Activated CD4-positive, alpha-beta memory T cell treated with anti-CD3 and anti-CD28 coated beads for 36 hours (primary cell): ENCODE measurements at places on chromosomes 2 and 18. TPM values are rescaled to one million over a fixed set of nuclear protein-coding genes. Genes with fewer than 3 reads are reported as not detected.

DNA sequence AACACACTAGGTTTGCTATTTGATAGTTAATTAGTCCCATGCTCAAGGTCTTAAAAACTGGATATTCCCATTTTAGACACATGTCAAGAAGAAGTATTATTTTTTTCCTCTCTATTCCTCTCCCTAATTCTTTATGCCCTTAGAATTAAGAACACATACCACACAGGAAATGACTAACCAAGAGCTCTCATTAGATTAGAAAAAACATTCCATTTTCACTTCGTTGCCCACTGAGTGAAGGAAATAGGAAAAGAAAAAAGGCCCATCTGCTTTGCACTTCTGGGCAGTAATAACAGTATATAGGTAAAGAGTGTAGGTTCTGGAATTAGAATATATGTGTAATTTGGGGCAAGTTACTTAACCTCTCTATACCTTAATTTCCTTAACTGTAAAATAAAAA, 26.9 kb downstream of the ACADL start:
- no peak for DNase-seq

DNA sequence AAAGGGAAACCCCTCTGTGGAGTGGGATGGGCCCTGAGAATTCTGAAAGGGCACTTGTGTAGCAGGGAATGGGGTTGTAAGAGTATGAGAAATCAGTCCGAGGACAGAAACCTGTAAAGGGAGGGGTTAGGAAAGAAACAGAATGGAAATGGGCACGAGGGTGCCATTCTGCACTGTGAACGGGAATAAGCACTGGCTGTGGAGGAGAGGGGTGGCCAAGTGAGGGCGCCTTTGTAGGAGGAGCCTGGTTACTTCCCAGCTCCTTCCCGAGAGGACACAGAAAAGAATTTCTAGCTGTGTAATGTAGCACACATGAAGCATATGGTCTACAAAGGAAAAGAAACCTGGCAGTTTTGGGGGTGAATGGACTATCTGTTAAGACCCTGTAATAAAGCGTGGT, 53.4 kb downstream of the POLR1A start:
- no peak for DNase-seq

DNA sequence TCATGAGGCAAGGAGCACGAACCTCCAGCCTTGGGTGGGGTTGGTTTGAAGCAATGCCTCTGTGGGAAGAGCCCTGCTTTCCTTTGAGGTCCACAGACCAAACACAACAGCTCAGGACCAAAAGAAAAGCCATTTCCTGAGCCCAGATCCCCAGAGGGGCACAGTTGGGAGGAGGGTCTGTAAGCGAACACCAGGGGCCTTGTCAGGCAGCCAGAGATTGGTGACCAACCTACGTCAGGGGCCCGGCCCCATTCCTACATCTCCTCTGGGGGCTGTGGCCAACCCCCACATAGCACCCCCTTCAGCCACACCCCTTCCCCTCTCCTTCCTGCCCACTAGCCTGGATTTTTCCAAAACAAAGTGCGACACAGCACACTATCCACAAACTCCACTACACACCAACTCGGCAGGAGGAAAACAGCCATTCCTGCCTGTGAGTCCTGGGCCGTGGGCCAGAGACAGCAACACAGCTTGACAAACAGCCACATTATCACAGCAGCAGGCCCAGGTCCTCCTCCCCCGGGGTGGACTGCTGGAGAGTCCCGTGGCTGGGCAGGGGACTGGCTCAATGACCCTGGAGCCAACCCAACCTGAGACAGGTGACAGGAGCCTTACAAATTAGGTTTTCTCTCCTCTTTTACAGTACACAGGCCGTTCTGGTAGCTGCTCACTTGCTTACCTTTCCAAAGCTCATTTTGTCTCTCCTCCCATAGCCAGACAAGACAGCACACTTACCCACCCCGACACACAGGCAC, 98.8 kb downstream of the TNS1 start:
- no peak for DNase-seq

GRCh38 chr18:8705961-8706790, 820 bp downstream of the MTCL1 start:
- DNase-seq: peak; percentile 13

GRCh38 chr18:76553715-76554546, 58.9 kb upstream of the ZNF516 start:
- no peak for DNase-seq

KDSR gene
- total RNA-seq: 72.8 TPM

METTL4 gene
- total RNA-seq: 23.0 TPM

ALPG gene
- not detected for total RNA-seq

RFX8 gene
- 0.90 TPM for total RNA-seq
